ENCODE measurements at places on chromosomes 5 and 9.
A peak's percentile ranks its signal among the peaks of the same experiment; 100 is the strongest.

- no peak for DNase-seq
Observed at GRCh38 chr9:107740088-107740980, 250.8 kb upstream of the KLF4 start.

DNA sequence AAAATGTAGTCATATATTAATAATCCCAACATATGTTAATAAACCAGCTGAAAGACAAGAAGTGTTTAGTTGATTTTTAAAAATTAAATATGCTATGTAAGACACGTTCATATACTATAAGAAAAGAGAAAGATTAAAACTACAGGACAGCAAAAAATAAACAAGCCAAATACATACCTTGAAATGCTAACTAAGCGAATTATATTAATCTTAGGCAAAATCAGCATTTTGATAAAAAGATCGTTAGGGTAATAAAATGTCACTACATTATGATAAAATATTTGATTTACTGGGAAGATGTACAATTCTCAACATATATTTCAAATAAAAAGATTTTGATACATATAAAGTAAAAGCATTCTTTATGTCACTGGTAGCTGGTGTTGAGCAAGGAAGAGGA, 938.3 kb downstream of the PTPRD start:
- DNase-seq = no peak

DNA sequence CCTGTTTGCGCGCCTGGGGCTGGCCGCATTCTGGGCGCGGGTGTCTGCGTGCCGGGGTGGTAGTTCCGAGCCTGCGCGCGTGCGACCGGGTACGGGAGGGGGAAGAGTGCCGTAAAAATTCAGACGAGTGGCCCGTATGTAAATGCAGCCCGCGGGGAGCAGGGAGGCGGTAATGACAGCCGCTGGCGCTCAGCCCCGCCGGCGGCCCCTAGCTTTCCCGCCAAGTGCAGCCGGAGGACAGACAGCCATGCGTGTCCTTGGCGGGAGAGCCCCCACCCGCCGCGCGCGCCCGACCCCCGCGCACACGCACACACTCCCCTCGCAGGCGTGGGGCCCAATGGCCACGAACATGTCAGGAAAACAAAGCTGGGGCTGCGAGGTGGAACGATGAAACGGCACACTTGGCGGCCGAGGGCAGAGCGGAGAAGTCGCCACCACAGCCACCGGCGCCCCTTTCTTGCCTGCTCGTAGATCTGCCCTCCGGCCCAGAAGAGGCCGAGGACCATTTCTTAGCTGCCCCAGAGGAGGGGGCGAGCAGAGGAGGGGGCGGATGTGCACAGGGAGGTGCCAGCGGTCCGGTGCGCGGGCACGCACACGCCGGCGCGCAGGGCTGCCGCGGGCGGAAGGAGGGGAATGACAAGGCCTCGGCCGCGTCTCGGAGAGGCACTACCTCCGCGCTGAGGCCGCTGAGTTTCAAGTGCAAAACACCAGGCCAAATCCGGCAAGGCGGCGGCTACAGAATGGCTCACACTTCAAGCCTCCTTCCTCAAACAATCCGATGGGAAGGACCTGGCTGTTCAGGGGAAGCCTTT, 208.4 kb downstream of the MEF2C start:
- peak; percentile 84 for DNase-seq

DNA sequence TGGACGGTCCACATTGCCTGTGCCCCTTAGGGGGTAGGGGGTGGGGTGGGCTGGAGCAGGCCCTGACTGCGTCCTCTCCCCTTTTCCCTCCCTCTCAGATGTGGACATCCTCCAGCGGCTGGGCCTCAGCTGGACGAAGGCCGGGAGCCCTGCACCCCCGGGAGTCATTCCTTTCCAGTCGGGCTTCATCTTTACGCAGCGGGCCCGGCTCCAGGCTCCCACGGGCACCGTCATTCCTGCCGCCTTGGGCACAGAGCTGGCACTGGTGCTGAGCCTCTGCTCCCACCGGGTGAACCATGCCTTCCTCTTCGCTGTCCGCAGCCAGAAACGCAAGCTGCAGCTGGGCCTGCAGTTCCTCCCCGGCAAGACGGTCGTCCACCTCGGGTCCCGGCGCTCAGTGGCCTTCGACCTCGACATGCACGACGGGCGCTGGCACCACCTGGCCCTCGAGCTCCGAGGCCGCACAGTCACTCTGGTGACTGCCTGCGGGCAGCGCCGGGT, 12.3 kb downstream of the COL27A1 start:
- DNase-seq = no peak

GRCh38 chr9:114775121-114775520, 30.7 kb downstream of the TNFSF15 start:
- no peak for DNase-seq

DNA sequence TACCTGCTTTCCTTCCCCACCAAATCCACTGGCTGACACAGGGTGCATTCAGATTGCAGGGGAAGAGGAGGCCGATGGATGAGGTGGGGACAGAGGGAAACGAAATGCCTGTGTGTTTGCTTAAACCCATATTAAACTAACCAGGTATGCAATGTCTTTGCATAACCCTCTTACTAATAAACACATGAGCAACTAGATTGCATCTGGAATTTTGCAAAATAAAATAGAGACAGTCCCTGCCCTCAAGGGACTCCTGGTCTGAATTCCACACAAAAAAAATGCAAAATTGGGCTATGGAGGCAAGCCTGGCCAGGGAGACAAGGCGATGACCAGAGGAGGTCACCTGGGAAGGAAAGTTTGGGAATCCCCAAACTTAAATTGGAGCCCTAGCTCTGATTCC, 202.9 kb downstream of the ACTL7B start:
- no peak for DNase-seq

DNA sequence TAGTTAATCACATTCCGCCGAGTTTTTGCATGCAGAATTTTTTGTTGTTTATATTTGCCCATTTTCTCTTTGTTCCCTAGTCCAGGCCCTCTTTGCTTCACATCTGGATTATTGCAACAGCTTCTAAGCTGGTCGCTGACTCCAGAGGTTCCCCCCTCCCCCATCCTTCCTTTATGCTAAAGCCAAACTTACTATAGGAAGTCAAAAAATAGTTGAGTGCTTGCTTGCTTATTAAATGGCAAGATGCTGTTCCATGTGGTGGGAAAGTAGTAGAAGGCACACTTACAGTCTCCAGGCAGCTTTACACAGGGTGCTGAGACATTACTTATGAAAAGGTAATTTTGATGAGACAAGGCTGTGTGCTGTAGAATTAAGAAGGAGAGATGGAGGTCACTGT, 1.3 kb downstream of the ZBTB34 start:
- DNase-seq = no peak

GRCh38 chr5:144548936-144549335, 378.3 kb downstream of the KCTD16 start:
- no peak for DNase-seq

Data from cerebellar cortex (tissue), 1 donor.